ENCODE measurements at places on chromosomes 3 and 15.

DNA sequence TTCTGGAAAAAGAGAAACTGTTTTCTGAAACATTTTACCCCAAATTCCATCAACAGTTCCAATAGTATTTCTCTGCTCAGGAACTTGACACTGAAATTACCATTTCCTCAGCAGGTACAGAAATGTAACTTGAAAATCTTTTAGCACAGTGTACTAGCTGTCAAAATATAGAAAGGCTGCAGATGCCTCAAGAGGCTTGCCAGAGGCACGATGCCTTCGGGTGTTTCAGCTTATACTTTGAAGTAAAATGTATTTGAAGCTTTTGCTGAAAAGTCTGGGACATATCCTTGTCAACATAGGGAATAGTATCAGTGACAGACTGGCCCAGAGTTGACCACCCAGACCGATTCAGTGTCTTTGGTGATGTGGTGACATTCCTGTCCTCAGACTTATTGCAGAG is 154.4 kb upstream of the CHRM5 start:
- no peak for DNase-seq

- DNase-seq: no peak
Observed at GRCh38 chr3:67474311-67474710, 180.1 kb downstream of the SUCLG2 start.

DNA sequence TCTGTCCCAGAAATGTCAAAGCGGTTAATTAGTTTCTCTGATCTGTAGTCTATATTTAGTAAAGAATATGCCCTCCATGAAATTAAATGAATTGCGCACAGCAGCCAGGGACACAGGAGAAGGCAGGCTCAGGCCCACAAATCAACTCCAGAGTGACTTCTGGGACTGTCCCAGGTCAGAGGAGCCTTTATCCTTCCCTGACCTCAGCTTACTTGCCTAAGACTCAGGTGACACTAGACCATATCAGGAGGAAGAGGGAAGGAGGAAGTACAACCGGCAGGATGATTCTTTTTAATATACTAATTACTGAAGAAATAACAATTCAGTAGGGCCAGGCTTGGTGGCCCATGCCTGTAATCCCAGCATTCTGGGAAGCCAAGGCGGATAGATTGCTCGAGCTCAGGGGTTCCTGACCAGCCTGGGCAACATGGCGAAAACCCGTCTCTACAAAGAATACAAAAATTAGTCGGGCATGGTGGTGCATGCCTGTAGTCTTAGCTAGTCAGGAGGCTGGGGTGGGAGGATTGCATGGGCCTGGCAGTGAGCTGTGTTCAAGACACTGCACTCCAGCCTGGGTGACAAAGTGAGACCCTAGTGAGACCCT is 1.8 kb upstream of the GPR15 start:
- DNase-seq: no peak

GRCh38 chr15:51137880-51138430 is 43.2 kb upstream of the TNFAIP8L3 start:
- DNase-seq: no peak

- no peak for DNase-seq
Observed at GRCh38 chr15:36905908-36906307, 194.4 kb downstream of the MEIS2 start.

DNA sequence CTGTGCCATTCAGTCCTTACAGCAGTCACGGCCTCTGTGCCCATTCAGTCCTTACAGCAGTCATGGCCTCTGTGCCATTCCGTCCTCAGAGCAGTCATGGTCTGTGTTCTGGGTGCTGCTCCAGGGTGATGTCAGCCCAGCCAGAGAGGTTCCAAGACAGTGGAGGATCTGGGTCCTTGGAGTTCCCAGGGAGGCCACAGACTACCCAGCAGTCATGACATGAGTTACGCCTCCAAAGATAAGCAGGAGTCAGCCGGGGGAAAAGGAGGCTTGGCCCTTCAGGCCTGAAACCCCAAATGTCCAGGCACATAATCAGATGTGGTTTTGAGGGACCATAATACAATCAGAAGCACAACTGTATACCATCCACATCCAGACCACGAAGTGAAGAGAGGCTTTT is 115.7 kb downstream of the ADAMTS17 start:
- no peak for DNase-seq

- DNase-seq: no peak
Observed at GRCh38 chr15:80609091-80609490, 86.0 kb upstream of the ABHD17C start.

DNA sequence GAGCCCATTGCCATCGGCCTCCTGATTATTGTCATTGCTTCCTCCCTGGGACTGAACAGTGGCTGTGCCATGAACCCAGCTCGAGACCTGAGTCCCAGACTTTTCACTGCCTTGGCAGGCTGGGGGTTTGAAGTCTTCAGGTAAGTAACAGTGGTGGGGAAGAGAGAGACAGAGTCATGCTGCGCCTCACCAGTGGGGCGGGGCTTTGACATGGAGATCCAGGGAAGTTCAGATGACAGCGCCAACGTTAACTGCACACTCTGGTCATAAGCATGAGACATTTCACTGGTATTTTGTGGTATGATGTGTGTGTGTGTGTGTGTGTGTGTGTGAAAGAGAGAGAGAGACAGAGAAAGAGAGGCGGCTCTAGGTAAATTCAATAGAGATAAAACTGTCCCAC is 41.0 kb downstream of the AQP9 start:
- DNase-seq: no peak
